GM12878 (cell line): ENCODE measurements at places on chromosomes 4 and X. TPM values are rescaled to one million over a fixed set of nuclear protein-coding genes. Genes with fewer than 3 reads are reported as not detected.

Gene HSFX4
- 0.24 TPM in 1 of 2 replicates, not detected in the other for polyA plus RNA-seq

Gene CXXC4
- 5.6 and 6.4 TPM in 2 replicates for polyA plus RNA-seq

Gene NFKB1
- 8.6 and 8.7 TPM in 2 replicates for polyA plus RNA-seq

Gene MMRN1
- polyA plus RNA-seq: 0.58 and 0.61 TPM in 2 replicates

Gene MAGED4
- polyA plus RNA-seq: not detected in 2 replicates

Gene PDLIM5
- polyA plus RNA-seq: 24.6 and 25.5 TPM in 2 replicates

Gene PDS5A
- 13.6 and 20.5 TPM in 2 replicates for polyA plus RNA-seq

Gene PORCN
- polyA plus RNA-seq: 15.3 and 21.0 TPM in 2 replicates

Gene CENPVL3
- not detected in 2 replicates for polyA plus RNA-seq

Gene PCDH11X
- polyA plus RNA-seq: not detected in 2 replicates

Gene LEF1
- polyA plus RNA-seq: 16.7 and 20.6 TPM in 2 replicates

Gene TMPRSS11B
- polyA plus RNA-seq: not detected in 2 replicates

Gene SMR3B
- polyA plus RNA-seq: not detected in 2 replicates
